ENCODE measurements at places on chromosomes 1 and 21.

DNA sequence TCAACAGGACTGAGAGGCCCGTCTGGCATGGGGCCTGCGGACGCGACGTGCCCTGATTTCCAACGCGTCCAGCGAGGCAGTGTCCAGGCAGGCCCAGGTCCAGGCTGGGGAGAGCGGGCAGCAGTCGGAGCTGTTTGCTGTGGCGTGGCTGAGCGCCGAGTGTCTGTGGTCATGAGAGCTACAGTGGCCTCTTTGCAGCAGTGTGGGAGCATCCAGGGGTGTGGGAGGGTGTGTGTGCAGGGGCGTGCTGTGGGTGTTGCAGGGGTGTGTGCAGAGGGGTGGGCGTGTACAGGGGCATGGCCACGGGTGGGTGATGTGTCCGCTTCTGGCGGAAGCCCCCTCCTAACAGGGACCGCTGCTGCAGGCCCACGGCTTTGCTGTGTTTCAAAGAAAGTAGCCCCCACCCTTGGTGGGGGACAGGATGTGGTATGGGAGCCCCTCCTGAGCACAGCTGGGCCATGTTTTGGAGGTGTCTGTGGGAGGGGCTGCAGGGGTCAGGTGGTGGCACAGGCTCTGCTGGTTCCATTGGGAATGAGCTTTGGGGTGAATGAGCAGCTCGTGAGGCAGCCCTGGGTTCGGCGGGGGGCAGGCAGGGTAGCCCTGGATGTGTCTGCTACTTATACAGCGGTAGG, 17.7 kb downstream of the PLCH2 start:
- DNase-seq = no peak

GRCh38 chr1:87980494-87980893, 651.8 kb downstream of the LMO4 start:
- DNase-seq = no peak

DNA sequence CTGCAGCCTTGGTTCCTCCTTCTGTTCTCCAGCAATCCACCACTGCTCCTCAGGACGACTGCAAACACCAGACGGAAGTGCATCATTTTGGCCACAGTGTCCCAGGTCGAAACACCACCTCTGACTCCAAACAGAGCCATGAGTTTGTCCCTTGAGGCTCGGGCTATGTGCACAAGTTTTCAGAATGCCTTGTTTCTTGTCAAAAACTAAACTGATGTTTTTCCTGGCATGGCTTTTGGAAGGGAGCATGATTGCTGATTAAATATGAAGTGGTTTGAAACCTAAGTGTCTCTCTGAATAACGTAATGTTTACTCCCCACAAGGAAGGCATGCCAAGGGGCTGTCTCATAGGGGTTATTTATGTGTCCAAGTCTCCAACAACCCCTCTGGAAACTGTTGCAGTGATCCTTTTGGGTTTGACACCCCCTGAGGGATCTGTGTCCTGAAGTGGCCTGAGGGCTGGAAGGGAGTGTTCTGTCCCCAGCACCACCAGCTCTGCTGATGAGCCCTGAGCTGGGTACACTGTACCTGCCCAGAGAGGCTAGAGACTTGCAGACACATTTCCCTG, 132.7 kb downstream of the PLPP3 start:
- DNase-seq = no peak

- DNase-seq = no peak
Measured at GRCh38 chr1:91775227-91775626, 110.7 kb downstream of the TGFBR3 start.

DNA sequence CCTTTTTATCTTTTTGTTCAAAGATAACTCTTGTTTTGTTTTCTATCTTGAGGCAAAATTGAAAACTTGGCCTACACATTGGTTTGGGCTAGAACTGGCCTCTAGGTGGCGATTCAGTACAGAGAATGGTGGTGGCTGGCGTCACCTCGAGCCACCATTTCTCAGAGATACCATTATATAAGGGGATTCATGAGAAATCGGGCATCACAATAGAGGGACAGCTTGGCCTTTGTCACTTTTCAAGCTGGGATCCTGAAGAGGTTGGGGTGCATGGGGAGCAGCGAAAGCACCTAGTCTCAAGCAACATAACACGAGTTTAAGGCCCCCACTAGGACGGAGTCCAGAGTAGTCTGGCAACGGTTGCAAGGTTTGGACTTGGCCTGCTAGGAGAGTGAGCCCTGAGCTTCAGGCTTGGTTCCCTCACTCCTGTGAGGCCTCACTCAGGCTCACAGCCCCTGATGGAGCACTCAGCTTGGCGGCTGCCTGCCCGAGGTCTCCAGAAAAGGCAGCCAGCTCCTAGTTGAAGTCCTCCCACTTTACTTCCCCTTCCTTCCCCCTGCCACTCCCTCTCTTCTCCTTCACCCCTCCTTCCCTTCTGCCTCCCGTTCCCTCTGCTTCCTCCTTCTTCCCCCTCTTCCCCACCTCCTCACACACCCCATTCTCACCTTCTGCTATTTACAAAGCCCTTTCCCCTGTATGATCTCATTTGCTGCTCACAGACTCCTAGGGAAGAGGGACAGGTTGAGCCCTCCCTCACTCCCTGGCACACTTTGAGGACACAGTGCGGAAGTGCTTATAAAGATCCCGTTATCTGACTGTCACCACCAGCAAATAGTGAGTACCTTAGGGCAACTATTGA, 67.8 kb downstream of the LRIG2 start:
- peak; percentile 66 for DNase-seq

GRCh38 chr1:65844296-65844695, 51.6 kb downstream of the PDE4B start:
- no peak for DNase-seq

DNA sequence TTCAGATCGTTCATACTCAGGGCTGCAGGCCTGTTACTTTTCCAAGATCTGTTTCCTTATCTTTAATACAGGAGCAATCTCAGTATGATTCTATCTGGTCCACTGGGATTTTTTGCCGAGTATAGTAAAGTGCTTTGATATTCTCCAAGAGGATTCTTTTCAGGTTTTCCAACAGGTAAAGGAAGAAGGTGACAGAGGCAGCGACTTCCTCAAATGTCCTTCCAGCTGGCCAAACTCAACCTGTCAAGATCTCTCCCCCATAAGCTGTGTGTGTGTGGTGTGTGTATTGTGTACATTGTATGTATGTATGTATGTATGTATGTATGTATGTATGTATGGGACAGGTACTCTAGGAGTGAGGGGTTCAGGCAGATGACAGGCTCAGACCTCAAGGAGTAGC, 1.1 kb downstream of the AKR1A1 start:
- DNase-seq = no peak

DNA sequence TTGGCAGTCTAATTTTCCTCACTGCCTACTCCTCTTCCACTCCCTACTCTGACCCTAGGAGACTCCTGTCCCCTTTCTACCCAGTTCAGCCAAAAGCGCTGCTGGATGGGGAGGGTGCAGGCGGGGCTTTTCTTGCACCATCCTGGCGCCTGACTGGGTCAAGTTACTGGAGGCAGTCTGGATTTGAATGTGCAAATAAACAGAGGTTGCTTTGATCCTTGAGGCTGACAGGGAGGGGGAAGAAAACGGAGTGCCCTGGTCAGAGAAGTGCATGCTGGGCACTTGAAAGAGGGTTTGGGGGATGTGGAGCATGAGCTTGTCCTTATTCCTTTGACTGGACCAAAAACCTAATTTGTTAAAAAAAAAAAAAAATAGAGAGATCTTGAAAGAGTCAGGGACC, 76.8 kb upstream of the SOX13 start:
- DNase-seq = peak; percentile 38

DNA sequence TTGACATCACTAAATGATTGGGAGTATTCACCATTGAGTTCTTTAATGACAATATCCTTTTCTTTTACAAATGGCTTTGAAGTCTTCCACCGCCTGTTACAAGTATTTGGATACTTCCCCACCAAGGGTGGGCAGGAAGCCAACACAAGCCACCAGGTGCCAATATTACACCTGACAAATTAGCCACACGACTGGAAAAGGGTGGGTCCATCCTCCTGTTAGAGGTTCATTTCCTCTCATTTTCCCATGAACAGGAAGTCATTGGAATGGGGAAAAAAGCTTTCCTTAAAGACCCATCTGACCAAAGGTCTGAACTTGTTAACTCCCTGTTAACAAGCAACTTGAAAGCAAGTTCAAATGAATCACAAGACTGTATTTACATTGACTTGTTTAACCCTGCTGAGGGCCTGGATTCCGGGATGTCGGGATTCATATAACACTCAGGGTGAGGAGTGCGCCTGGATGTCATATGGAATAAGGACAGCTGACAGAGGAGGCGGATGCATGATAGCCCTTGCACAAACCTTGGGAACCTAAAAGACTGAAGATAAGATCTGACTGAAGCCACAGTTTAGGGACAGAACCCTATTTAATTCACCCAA, 40.5 kb upstream of the PROX1 start:
- no peak for DNase-seq

DNA sequence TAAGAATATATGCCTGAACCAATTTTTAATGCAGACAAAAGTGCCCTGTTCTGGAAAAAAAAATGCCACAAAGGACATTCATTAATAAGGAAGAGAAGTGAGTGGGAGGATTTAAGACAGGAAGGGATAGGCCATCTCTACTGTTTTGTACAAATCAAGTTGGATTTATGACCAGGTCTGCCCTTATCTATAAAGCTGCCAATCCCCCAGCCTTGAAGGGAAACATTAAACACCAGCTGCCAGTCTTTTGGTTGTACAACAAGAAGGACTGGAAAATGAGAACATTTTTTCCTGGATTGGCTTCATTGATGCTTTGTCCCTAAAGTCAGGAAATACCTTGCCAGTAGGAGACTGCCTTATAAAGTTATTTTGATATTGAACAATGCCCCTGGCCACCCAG, 444.0 kb downstream of the NPHP4 start:
- DNase-seq = no peak

GRCh38 chr1:85137660-85138059, 63.2 kb downstream of the SYDE2 start:
- DNase-seq = no peak

GRCh38 chr1:182484067-182484466, 34.1 kb downstream of the RGSL1 start:
- DNase-seq = no peak

DNA sequence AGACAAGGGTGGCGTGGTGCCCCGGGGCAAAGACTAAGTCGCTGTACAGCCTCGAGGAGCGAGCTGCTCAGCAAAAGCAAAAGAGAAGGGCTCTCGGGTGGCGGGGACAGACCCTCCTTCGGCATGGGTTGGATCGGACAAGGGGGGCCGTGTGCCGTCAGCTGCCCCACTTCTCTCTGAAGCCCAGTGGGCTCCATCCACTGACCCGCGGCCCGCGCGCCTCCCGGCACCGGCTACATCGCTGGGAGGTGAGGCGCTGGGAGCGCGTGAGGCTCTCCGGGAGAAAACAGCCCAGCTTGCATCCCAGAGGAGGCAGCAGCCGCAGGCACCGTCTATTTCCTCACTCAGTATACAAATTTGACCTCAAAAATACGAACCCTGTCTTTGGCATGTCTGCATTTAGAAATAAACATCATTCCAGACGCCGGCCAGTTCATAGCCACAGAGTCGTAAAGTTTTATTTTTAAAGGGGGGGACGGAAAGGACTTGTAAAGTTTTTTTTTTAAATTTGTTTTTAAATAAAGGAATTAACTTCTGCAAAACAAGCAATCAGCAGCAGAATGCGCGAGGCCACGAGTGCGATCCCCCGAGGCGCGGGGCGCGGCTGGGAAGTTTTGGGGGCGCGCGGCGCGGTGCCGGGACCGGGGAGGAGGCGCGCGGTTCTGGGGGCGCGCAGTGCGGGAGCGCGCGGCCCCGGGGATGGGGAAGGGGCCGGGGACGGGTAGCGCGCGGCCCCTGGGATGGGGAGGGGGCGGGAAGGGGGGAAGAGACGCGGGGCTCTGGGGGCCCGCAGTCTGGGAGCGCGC, 689 bp upstream of the GPR137B start:
- peak; percentile 43 for DNase-seq

DNA sequence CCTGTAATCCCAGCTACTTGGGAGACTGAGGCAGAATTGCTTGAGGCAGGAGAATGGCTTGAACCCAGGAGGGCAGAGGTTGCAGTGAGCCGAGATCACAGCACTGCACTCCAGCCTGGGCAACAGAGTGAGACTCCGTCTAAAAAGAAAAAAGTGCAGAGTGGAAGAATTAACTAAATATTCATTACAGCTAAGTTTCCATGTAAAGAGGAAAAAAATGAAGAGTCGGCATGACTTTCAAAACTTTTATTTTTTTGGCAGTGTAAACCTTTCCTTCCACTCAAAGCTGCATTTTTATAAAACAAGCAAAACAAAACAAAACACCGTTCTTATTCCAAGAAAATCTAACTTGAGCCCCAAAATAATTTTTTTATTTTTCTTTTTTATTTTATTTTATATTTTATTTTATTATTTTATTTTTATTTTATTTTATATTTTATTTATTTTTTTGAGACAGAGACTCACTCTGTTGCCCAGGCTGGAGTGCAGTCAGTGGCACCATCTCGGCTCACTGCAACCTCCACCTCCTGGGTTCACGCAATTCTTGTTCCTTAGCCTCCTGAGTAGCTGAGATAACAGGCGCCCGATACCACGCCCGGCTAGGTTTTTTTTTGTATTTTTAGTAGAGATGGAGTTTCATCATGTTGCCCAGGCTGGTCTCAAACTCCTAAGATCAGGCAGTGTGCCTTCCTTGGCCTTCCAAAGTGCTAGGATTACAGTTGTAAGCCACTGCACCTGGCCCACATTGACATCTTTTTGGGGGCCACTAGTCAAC, 62.9 kb downstream of the PACC1 start:
- no peak for DNase-seq

DNA sequence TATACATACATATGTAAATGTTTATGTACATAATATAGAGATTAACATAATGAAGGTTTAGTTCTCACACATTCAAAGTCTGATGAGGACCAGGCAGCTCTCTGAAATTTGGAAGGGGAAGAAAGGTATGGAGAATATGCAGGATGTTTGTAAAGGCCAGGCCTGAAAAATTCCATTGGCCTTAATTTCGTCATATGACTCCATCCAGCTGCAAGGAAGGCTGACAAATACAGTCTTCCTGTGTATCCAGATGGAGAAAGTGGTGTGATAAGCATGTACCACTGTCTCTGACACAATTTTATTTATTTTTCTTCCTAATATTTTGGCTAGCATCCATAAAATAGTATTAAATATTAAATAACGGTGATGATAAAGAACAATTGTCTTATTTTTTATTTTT, 6.3 kb upstream of the SGIP1 start:
- no peak for DNase-seq

DNA sequence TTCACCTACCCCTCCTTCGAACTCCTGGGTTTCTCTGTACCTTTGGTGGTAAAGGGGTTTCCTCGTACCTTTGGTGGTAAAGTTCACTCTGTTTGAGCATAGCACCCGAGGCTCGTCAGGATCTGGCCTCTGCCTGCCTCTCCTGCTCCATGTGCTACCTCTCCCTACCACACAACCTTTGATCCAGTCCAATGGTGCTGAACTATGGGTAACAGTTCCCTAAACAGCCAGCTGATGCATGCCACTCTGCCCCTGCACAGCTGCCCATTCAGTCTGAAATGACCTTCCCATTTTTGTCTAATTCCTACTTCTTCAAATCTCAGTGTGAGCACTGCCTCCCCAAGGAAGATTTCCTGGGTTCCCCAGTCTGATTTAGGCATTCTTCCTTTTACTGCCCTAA, 14.0 kb downstream of the OVAAL start:
- no peak for DNase-seq

DNA sequence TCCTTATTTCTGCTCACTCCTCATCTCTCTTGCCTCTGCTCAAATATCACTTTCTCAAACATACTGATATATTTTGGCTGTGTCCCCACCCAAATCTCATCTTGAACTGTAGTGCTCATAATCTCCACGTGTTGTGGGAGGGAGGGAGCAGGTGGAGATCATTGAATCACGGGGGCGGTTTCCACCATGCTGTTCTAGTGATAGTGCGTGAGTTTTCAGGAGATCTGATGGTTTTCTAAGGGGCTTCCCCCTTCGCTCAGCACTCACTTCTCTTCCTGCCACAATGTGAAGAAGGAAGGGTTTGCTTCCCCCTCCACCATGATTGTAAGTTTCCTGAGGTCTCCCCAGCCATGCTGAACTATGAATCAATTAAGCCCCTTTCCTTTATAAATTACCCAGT, 26.6 kb downstream of the ZBTB8OS start:
- DNase-seq = no peak
